Vagina (tissue), 2 donors: ENCODE measurements at places on chromosomes 3 and 15. TPM values are rescaled to one million over a fixed set of nuclear protein-coding genes. Genes with fewer than 3 reads are reported as not detected.

Gene RBP2
- total RNA-seq, result not detected

Gene BFSP2
- not detected for total RNA-seq

Gene ALDH1A3
- total RNA-seq, result 62.9 TPM

Gene GNL3
- total RNA-seq, result 73.4 TPM

Gene FBLN2
- total RNA-seq, result 94.3 TPM

Gene CAMK2N2
- total RNA-seq, result not detected

Gene ZMYND10
- 0.74 TPM for total RNA-seq

Gene ATRIP
- total RNA-seq, result 13.8 TPM

Gene TRH
- total RNA-seq, result 1.2 TPM

Gene GPR62
- total RNA-seq, result not detected

Gene CPN2
- not detected for total RNA-seq

Gene MRPS22
- 45.7 TPM for total RNA-seq

Gene INSYN1
- 5.6 TPM for total RNA-seq

DNA sequence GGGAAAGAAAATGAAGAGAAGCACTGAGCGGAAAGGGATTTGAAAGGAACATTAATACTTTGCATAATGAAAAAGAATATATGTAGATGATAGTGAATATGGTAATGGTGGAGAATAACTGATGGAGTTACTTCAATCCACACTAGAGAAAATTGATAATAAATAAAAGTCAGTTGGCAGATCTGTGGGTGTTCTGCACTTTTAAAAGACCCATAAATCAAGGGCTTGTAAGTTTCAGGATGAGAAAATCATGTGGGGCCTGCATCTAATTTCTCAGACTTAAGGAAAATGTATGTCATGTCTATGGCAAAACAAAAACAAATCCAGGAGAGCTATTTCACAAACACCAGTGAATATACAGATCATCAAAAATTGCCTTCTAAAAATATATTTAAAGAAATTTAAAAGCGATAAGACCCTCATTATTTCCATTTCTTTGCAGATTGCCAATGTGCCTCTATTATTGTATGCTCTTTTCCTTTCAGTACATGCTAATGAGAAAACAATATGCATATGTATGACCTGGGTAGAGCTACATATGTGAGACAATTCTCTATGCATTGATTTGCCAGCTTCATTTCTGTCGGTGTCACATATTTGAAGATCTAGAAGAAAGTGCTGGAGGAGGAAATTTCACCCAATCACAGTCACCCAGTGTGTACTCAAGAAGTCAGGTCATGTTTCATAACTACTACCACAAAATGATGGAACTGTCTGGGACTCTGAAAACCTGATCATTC lies 269.9 kb upstream of the PDZRN3 start:
- no peak for DNase-seq

GRCh38 chr3:151085227-151085888 lies at the start of gene MED12L:
Gene MED12L, plus strand, starts transcription at chr3:151085664. Its CDS starts 1,263 bp downstream, at chr3:151086927.
- no peak for DNase-seq

DNA sequence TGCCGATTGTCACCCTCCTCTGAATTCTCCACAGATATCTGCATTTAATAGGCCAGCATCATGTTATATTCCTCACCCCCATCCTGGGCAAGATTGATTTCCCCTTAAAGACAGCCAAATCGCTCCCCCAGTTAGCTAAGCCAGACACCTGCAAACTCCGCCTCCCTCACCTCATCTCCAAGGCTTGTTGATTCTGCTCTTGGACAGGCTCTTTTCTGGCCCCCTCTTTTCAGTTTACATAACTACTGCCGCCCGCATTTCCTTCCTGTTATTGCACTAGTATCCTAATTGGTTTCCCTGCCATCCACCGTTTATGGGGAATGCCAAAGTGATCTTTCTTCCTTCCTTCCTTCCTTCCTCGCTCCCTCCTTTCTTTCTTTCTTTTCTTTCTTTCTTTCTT lies 214.7 kb upstream of the MRPL3 start:
- no peak for DNase-seq

DNA sequence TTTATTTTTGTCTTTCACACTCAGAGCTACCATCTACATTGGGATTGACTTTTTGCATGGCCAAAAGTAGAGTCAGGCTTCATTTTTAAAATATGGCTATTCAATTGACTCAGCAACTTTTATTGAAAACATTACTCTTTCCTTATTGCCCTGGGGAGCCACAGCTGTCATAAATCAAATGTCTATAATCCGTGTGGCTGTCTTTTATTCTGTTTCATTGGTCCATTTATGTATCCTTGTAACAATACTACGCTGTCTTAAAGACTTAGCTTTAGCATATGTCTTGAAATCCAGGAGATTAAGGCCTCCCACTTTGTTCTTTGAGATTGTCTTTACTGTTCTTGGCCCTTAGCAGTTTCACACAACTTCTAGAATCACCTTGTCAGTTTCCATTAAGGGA lies 55.2 kb downstream of the CEMIP start:
- no peak for DNase-seq

GRCh38 chr15:82750831-82751180 lies 41.1 kb upstream of the AP3B2 start:
- no peak for DNase-seq

DNA sequence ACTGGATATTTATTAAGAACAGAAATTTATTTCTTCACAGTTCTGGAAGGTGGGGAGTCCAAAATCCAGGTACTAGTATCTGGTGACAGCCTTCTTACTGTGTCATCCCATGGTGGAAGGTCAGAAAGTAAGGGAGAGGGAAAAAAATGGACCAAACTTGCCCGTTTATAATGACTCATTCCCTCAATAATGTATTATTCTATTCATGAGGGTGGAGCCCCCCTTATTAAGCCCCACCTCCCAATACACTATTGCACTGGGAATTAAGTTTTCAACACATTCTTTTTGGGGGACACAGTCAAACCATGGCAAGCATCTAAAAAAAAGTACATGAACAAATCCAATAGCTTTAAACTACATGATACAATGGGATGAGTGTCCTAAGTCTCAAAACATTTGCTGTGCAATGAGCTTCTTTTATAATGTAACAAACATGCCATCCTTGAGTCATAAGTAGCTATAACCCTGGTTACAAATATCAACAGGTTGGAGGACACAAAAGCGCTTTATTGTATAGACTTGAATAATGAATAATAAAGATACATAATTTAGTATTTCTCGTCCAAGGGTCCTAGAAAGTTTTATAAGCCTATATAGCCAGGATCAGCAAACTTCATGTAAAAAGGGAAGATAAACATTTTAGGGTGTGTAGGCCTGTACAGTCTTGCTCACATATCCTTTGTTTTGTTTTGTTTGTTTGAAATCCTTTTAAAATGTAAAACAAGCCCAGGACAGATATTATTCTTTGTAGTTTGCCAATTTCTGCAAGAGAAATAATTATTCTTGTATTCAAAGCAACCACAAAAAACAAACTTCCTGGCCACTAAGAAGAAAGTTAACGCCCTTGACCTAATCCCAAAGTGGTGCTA lies 160.6 kb upstream of the RAP2B start:
- no peak for DNase-seq

- no peak for DNase-seq
These were observed 974.6 kb downstream of the FHIT start for GRCh38 chr3:60276615-60277014.

DNA sequence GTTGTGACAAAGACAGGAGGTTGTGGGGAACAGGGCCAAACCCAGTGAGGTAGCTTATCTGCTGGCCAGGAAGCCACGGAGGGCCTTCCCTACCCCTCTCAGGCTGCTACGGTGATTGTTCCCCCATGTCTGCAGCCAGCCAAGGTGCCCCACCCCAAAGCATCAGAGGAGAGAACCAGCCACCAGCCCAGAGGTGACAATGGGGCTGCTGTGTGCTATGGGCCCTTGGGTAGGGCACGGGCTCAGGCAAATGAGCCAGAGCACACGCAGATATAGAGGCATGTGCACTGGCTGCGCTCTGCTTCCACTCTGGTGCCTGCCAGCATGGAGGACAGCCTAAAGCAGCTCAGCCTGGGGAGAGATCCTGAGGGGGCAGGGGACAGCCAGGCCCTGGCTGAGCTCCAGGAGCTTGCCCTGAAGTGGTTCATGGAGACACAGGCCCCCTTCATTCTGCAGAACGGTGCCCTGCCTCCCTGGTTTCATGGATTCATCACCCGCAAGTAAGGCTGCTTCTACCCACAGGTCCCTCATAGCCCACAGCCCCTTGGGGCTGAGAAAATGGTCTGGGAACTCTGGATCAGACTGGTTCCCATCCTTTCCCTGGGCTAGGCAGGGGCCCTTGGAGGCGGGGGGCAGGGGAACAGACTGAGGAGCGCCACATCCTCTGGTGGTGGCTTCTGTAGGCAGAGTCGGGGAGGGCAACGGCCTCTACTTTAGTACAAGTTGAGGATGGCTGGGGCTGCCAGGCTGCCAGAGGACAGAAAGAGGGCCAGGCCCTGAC lies at the start of gene SH2D7:
TSS of gene SH2D7 (plus strand) at position 301 of the 781 bp plus-strand sequence. CDS start at position 325, 24 bp downstream.
- no peak for DNase-seq

DNA sequence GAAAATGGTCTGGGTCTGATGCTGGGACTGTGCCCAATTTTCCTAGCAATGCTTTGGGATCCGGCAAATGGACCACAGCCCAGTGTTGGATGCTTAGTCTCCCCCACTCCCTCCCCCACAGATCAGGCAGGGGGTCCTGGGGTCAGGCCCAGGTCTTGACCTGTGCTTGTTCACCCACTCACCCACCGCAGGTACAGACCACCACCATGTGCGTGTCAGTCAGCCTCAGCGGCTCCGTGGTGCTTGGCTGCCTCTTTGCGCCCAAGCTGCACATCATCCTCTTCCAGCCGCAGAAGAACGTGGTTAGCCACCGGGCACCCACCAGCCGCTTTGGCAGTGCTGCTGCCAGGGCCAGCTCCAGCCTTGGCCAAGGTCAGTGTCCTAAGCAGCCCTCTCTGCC lies 10.6 kb downstream of the GRM2 start:
- DNase-seq, result no peak

DNA sequence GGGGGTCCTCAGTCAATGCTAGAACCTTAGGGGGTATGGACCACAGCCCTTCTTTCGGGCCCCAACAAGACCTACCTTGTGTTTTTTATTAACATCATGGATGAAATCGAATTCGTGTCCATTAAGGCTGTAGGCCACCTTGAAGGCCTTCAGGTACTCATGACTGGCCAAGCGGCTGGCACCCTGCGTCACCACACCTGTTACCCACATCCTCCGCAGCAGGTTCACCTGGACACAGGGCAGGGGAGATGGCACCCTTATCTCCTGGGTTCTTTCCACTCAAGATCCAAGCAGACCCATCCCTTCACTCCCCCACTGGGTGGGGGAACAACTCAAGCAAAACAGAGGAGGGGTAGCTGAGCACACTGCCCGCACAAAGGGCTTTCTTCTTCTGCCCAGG lies 6.6 kb downstream of the MFGE8 start:
- no peak for DNase-seq

- DNase-seq, result no peak
These were observed 64.3 kb downstream of the MEGF11 start for GRCh38 chr15:66189291-66189690.

GRCh38 chr3:196842567-196843434 lies 24.9 kb upstream of the SENP5 start:
- no peak for DNase-seq

DNA sequence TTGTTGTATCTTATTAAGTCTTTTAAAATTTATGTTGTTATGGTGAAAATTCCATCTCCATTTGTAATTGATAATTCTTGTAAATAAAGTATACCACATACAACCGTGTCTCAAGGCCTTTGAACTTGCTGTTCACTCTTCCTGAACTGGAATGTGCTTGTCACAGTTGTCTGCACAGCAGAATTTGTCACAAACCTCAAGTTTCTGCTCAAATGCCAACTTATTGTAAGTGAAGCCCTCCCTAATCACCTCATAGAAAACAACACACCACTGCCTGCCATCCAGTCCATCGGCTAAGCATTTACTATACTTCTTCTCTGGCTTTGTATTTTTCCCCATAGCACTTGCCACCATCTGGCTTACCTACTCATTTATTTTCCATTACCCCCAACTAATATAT lies 192.3 kb downstream of the THRB start:
- no peak for DNase-seq

DNA sequence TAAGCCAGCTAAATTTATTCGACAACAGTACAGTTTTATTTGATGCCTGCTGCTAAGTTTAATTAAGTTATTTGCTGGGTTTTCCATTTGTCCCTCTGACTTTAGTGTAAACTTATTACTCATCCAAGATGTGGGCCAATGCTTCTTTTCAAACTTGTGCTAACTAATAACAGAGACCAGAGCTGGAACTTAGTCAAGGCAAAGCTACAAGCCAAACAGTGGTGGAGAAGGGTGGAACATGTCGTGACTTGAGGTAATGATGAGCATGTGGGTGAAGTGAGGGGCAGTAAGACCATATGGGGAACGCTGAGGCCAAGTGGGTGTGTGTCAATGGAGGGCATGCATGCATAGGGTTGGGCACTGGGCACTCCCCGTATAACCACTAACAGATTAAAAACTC lies 63.9 kb downstream of the NMD3 start:
- DNase-seq, result no peak

- no peak for DNase-seq
These were observed 81.9 kb upstream of the TOPAZ1 start for GRCh38 chr3:44159696-44160300.

- no peak for DNase-seq
These were observed 7.9 kb upstream of the OR4F6 start for GRCh38 chr15:101795455-101795854.

GRCh38 chr3:108389372-108389771 lies 93.0 kb downstream of the HHLA2 start:
- DNase-seq, result no peak

- no peak for DNase-seq
These were observed 50.4 kb upstream of the TRA2B start for GRCh38 chr3:185988080-185988815.

DNA sequence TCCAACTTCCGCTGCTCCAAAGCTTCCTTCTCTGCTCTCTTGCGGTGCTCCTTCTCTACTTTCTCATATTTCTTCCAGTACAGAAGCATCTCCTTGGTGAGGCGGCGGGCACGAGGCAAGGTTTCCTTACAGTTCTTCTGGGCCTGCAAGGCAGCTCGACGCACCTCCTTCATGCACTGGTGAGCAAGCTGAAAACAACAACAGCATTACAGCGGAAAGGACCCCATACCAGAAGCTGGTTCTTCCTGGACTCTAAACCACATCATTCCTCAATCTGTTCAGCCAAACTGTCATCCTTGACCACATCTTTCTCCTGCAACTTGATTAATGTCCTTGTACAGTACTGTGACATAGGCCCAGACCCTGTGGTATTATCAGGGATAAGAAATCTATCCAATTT lies 36.4 kb downstream of the INO80 start:
- no peak for DNase-seq

DNA sequence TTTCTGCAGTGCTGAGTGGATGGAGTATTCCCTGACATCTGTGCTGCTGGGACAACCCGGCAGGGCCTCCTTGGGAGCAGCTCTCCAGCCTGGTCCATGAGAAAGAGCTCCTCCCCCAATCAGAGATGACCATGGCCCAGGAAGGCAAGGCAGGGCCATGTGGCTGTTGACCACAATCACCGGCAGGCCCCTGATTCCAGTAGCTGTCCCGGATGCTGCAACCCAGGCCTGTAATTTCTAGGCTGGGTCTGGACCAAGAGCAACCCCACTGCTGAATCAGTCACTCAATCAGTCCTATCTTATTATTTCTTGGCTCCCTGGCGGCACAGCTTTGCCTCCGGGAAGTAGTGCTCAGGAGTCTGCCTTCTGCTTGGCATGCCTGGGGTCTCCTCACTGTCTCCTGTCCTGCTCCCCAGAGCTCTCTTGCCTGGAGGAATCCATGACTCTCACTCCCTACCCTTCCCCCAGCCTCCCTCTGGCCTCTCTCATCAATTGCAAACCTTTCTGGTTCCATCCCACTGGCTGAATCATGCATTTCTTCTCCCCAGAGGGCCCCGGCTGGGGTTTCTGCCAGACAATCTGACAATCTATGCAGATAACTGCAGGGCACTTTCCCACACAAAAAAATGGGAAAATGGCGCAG lies 32.6 kb upstream of the ITGA11 start:
- DNase-seq, result no peak

GRCh38 chr15:31843426-31844055 lies 186.8 kb upstream of the CHRNA7 start:
- DNase-seq, result no peak
